Astrocyte (in vitro differentiated cells and primary cell): ENCODE measurements at places on chromosomes 11 and 22.

GRCh38 chr11:92794783-92795182 is 174.7 kb upstream of the MTNR1B start:
- no peak for DNase-seq

DNA sequence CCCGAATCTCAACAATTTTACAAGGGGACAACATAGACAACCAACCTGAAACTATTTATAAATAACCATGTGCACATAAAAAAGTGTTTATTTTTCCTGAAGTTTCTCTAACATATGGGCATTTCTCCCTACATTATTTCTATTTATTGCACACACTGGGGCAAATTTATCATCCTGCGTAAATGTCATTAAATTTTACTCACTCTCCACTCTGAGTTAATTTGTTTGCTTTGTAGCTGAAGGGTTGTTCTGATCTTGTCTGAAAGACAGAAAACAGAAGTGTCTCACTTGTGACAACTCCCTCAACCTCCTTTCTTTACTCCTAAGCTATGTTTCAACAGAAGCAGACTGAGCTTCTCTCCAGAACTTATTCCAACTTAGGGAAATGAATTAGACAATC is 194.2 kb downstream of the HIPK3 start:
- DNase-seq, result no peak

DNA sequence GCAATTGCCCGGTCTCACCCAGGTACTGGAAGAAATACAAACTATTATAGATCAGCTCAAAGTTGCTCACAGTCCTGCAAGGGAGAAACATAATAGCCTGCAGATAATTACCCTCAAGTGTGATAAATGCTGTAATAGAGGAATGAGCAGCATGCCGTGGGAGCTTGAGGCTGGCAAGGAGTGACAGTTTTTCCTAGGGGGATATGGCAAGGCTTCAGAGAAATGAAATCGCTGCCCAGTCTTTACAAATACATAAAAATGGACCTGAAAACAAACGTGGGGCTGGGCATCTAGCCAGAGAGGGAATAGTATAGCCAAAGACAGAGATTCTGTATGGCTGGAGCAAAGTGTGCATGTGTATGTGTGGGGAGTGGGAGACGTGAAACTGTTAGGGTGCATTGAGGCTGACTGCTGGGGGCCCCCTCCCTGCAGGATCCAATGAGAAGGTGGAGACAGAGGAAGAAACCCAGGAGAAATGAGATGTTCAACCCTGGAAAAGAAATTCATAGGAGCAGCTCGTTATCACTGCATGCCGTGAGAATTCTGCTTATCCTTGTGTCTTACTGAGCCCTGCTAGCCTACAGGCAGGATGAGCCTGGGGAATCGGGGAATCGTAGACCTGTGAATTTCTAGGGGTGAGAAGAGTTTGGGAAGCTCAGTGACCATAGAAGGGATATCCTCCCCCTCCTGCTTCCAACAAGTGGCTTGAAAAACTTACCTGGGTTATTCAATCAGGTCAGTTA is 167.0 kb downstream of the LDLRAD3 start:
- DNase-seq, result no peak

- no peak for DNase-seq
Measured at GRCh38 chr11:130145311-130145812, 14.2 kb upstream of the ST14 start.

DNA sequence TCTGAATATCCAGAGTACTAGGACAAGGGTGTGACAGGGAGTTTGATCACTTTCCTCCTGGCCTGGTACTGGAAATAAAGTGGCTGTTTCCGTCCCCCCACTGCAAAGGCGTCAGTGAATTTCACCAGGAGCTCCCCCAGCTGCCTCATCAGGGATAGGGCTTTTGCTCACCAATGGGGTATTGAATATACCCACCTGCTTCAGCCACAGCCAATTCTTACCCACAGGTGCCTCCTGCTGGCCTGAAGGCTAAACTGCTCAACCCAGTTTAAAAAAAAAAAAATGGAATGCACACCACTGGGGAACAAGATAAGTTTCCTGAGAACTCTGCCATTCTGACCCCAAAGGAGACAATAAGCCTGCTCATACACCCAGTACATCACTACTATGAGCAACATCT is 65.3 kb upstream of the MS4A8 start:
- no peak for DNase-seq

DNA sequence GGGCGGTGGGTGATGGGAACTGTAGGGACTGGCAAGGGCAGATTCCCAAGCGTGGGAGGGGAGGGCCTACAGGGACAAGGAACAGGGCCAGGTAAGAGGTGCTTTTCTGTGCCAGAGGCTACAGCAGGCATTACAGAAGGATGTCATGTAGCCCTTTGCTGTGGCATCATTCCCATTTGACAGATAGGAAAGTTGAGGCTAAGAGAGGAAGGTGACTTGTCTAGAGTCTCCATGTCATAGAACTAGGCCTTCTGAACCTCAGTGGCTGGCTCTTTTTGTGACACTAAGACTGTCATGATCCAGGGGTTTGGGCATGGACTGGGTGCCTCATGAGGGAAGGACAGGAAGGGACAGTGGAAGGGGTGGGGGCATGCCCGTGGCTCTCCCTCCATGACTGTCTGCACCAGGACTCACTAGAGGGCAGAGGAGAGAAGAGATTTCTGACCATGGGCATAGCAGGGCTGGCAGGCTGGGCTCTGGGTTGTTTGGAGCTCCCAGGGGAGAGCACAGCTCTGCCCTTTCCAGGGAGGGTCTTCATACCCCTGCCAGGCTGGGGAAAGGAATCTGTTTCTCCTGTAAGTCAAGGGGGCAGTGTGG is 3.2 kb downstream of the MMP11 start:
- DNase-seq, result no peak

DNA sequence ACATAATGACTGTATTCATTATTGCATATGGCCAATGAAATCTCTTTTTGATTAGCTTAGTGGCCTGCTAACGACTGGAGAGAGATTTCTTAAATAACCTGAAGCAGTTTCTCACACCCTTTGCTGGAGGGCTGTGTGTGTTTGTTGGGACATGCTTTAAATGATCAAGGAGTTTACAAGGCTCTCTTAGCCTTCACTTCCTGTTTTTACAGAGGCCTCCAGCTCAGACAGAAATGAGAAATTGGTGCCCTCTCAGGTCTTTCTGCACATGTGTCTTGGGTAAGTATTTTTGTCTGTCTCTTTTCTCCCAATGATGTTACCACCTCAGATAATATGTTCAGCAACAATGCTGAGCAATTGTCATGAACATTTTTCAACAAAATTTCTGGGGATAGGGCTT is 884.4 kb upstream of the CNTN5 start:
- DNase-seq, result no peak

DNA sequence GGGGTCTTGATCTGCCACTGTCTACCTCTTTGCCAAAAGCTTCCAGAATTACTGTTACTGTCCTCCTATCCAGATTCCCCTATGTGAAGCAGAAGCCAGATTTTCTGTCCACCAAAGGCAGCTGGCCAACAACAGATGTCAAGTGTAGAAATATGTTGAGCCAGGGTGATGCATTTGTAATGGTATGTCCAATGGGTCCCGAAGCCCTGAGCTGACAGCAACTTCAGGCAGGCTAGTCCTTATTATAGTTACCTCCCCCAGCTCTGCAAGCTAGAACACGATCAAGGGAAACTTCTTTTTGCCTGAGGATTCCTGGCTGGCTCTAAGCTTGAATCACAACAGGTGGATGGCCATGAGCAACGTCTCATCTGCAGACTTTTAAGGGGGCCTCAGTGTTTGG is 10.2 kb downstream of the PAMR1 start:
- DNase-seq, result peak; percentile 86
